Ascending aorta (tissue), 2 donors: ENCODE measurements at places on chromosomes 6 and 20. TPM values are rescaled to one million over a fixed set of nuclear protein-coding genes. Genes with fewer than 3 reads are reported as not detected.

DNA sequence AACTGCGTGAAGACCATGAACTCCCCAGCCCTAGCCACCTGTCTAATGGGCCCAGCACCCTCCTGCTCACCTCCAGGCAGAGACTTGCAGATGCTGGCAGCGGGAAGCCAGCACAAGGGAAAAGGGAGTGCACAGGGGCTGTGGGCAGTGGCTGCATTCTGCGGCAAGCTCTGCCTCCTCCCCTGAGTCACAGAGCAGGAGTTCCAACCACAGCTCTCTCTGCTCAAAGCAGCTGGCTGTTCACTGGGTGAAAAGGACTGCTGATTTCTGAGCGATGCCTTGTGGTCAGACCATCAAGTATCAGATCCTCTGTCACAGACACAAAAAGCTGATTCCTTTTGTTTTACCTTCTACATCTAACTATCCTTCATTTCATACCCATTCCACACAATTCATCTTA lies 10.5 kb downstream of the NKX2-2 start:
- no peak for DNase-seq

DNA sequence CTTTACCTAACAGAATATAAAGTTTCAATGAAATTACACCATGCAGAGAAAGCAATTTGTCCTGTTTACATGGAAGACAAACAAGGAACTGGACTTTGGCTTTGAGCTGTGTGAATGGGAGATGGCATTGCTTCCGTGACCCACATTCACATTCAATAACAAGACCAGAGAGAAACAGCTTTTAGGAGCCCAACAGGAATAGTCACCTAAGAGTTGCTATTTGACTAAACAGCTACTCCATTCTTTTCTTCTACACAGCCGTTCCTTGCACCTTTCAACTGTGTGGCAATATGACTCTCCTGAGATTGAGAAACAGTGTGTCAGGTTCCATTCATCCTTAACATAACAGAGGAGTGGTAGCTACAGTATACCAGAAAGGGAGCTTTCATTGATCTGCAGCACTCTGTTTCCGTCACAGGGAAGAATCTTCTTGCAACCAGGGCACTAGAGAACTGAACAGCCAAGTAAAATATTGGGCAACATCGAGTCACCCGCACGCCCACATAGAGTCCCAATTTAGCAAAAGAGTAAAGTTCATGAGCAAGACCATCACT lies 355.1 kb downstream of the HAO1 start:
- DNase-seq: no peak

- DNase-seq: no peak
Observed at GRCh38 chr6:101146389-101146788, 247.1 kb upstream of the GRIK2 start.

GRCh38 chr6:44042989-44043478 lies 84.2 kb downstream of the MRPL14 start:
- DNase-seq: no peak

DNA sequence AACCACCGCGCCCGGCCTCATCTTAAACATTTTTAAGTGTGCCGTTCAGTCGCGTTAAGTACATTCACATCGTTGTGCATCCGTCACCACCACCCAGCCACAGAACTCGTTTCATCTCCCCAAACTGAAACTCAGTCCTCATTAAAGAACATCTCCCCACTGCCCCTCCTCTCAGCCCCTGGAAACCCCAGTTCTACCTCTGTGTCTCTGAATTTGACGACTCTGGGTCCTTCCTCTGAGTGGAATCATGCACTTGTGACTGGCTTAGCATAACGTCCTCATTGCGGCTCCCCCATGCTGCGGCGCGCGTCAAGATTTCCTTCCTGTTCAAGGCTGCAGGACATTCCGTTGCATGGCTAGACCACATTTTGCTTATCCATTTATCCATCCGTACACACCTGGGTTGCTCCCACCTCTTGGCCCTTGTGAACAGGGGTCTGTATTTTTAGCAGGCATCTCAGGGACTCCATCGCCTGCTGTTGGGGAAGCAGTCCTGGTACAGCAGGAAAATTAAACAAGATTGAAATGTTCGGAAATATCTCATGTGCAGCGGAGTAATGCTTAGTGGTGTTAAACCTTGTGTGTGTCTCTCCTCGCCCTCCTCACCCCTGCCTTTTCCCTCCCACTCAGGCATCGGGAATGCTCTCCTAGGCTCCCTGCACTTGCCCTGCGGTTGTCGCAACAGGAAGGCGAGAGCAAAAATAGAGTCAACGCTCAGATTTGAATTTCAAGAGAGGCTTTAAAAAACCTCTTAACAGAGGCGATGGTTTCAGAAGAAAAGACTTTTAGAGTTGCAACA lies 127.9 kb downstream of the PXDC1 start:
- DNase-seq: no peak

DNA sequence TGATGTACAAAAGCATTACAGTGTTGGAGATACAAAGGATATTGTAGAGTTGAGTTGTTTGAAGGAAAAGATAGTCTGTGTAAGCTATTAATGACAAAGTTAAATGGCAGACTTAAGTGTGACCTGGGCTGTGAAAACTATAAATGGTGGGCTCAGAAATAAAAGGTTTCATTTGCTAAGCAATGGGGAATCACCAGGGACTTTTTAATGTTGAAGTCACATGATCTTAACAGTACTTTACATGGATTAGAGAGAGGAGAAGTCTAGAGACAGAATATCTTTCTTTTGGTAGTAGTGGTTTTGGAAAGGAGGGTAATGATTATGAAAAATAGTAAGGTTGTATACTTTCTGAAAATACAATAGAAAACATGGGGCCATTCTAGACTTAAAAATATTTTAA lies 67.1 kb downstream of the SCAF8 start:
- DNase-seq: no peak

DNA sequence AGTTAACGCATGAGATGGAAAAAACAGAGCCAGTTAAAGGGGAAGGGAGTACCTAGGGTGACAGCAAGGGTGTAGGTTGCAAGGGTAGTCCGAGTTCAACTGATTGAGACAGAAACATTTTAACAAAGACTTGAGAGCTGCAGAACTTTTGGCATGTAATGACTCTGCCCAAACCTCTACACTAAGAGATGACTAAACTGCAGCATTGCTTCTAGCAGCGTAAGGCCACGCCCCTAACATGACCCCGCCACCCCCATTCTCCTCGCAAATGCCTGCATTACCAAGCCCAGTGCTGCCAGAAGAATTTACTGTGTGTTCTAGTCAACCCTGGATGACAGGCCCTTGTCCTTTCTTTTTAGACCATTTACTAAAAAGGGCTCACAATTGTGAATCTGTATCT lies 6.3 kb upstream of the HINT3 start:
- DNase-seq: no peak

- no peak for DNase-seq
Observed at GRCh38 chr6:89098461-89098860, 17.9 kb downstream of the PNRC1 start.

DNA sequence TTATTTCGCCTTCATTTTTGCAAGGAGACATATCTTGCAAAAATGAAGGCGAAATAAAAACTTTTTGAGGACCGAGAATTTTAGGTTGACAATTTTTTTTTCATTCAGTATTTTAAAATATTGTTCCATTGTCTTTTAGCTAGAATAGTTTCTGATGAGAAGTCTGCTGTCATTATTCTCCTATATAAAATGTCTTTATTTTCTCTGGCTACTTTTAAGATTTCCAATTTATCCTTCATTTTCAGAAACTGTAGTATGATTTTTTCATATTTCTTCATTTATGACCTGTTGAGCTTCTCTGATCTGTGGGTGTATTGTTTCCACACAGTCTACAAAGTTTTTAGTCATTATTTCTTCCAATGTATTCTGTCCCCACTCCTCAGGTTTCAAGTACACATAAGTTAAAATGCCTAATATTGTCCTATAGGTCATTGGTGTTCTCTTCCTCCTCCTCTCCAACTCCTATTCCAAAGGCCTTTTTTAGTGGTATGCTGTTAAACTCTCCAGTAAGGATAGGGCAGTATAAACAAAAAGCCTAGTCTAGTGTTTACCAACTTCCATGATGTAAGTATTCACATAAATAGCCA lies 15.7 kb downstream of the AHI1 start:
- DNase-seq: no peak

DNA sequence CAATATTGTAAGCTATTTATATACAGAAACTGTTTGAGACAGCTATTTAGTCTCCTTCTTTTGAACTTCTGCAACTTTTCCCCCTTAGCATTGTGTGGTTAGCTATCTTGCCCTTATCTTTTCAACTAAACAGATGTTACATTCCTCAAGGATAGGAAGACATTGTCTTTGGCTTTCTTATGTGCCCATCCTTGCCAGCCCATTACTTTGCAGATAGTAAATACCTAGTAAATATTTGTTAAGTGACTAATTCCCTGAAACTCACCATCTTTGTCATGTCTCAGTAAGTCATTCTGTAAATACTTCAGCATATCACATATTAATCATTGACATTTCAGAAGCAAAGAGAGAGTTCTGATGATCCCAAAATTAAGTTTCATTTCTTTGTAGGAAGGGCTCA lies 69.1 kb upstream of the FLRT3 start:
- no peak for DNase-seq

The RNF144B gene
- total RNA-seq: 52.3 TPM

The MRPL2 gene
- 42.3 TPM for total RNA-seq

The SMLR1 gene
- not detected for total RNA-seq

The MAN1A1 gene
- total RNA-seq: 75.5 TPM

The RAET1E gene
- not detected for total RNA-seq

The HM13 gene
- total RNA-seq: 84.9 TPM

The ACOT8 gene
- total RNA-seq: 34.4 TPM
